ENCODE measurements at places on chromosomes 12 and 14.

DNA sequence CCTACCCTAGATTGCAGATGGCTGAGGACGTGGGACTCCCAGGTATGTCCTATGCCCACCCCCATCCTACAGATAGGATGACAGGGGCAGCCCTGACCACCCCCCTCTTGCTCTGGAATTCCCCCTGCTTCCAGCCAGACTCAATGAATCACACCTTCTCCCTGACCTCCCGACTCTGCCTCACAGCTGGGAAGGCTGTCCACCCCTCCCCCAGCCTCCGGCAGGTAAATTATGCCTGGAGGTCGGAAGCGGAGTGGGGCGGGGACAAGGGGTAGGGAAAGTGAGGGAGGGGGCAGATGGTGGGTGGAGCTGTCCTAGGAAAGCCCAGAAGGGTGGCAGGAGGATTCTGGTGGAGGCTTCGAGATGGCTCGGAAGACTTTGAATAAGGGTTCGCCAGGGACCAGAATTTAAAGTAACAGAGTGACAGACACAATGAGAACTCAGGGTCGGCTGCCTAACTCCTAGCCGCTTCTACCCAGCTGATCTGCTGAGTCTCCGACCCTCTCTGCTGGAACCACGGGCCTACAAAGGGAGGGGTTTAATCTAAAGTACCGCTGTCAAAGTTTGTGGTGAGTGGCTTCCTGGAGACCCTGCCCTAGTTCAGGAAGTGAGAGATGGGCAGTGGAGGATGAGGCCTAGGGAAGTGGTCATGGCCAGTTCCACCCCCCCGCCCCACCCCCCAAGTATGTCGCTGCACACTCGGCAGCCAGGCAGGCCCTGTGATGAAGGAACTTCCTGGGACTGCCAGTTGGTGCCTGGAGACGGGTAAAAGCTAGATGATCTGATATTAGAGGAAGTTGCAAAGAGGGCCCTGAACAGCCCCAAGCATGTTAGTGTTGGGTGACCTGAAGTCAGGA, 4.2 kb downstream of the PLEKHG3 start:
- no peak for DNase-seq
- H3K27ac ChIP-seq: peak overlapping the region; percentile 18
- peaks cover 43% of the 10 kb centered on the region for H3K4me1 ChIP-seq
- H3K27me3 ChIP-seq: no peaks in the 10 kb centered on the region
- peak overlapping the region; percentile 27 for H3K4me3 ChIP-seq

DNA sequence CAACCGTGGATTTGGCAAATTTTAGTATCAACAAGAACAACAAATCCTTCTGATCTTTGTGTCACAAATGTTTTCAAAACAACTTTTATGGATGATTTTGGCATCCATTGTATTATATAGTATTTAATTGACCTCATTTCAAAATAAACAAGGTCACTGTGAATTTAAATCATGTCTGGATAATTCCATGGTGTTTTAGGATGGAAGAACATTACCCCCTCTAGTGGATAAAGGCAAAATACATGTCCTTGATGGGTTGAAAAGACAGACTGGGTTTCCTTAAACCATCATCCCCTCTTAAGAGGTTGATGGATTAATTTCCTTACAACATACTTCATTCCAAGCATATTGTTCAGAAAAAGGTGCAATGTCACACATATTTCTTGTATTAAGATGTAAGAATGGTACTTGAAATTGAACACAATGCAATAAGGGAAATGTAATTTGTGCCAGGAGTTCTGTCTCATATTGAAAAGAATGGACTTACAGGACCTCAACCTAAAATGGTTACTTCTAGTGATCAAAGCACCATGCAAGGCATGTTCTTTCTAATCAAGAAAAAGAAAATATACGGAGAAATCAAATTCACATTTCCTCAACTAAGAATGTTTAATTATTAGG, 352.0 kb downstream of the BCAT1 start:
- no peaks in the 10 kb centered on the region for H3K36me3 ChIP-seq
- no peaks in the 10 kb centered on the region for H3K27me3 ChIP-seq
- no peaks in the 10 kb centered on the region for H3K4me1 ChIP-seq
- DNase-seq: no peak
- H3K4me3 ChIP-seq: no peak overlapping the region
- H3K27ac ChIP-seq: no peak overlapping the region

- no peak for DNase-seq
- H3K4me1 ChIP-seq: no peaks in the 10 kb centered on the region
- H3K27ac ChIP-seq: no peak overlapping the region
- H3K4me3 ChIP-seq: no peak overlapping the region
Measured at GRCh38 chr14:50173891-50174290, 57.5 kb downstream of the SOS2 start.

DNA sequence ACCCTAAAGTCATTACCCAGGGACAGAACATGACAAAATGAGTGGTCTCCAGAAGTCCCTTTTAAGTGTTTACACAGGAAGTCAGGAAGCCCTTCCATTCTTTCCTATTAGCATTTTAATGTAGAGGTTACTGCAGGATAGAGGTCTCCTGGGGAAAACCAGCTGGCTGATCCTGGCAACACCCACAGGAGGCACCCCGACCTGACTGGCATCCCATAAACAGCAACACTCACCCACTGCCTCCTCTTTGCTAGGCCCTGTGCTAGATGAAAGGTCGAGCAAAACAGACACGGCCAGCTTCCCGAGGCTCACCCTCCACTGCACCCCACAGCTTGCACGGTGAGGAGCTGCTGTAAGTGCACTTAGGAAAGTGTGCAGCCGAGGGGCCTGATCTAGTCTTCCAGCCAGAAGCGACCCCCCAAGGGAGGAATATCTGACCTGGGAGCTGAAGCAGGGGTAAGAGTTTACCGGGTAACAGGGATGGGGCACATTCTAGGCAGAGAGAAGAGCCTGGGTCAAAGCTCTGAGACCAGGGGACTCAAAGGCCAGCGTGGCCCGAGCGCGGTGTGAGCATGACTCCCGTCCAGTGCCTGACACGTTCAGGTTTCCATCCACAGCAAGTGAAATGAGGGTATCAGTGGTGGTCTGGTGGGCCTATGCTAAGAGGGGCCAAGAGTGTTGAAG, 9.0 kb downstream of the DAZAP2 start:
- DNase-seq: no peak
- no peaks in the 10 kb centered on the region for H3K27me3 ChIP-seq
- peaks cover 6% of the 10 kb centered on the region for H3K4me1 ChIP-seq
- H3K4me3 ChIP-seq: no peak overlapping the region
- H3K27ac ChIP-seq: no peak overlapping the region

DNA sequence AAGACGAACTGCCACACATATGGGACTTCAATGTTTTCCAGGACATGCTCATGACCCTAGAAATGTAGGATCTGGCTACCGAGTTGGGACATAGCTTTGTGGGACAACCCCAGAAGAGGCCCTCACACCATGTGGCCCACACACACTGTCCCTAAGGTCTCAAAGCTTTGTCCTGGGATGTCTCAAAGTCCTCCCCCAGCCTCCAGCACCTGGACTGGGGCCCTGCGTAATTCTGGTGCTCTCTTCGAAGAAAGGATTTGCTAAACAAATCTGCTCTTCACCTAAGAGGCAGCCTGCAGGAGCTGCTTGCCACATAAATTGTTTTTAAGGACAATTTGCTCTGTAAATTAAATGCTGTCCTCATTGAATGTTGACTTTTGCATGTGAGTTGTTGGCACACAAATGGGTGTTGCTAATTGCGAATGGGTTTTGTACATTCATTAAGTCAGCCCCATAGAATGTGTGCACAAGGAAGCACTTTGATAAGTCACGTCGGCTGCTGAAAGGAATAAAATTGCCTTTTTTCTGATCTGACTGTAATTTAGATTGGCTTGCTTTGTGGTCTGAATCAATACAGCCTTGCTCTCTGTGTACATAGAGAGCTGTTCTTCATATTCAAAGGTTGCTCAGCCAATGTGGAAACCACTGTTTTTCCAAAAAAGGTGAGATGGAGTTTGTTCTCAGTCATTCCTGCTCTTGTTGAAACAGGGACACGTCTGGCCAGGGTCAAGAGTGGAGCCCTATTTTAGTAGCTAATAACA, 161.6 kb upstream of the PWP1 start:
- H3K36me3 ChIP-seq: no peaks in the 10 kb centered on the region
- no peak overlapping the region for H3K27ac ChIP-seq
- H3K4me3 ChIP-seq: no peak overlapping the region
- no peaks in the 10 kb centered on the region for H3K4me1 ChIP-seq
- H3K27me3 ChIP-seq: no peaks in the 10 kb centered on the region

DNA sequence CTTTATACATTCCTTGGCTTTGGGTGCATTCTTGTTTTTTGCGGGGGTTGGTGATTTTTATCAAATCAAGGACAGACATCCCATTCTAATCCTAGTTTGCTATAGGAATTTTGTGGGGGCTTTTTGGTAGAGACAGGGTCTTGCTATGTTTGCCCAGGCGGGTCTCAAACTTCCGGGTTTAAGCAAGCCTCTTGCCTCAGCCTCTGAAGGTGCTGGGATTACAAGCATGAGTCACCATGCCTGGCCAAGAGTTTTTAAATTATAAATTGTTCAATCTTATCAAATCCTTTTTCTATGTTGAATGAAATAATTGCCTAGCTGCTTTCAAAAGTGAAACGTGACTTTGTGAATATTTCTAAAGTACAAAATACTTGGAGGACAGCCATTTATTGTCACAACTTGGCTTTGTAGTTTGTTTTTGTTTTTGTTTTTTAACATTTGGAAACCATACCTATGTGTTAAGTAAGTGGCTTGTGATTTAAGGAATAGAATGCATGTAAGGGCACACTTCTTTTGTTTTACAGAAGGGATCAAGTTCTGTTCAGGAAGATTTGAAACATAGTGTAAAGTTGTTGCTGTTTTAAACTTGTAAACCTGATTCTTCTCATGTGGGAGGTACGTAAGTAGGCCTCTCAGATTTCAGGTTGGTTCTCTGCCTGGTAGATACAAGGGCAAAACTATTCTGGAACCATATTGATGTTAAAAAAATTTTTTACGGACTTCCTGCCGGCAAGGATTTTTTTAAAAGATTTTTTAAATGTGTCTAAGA, 13.4 kb downstream of the MARK3 start:
- H3K4me1 ChIP-seq: peaks cover 40% of the 10 kb centered on the region
- H3K4me3 ChIP-seq: no peak overlapping the region
- peak overlapping the region; percentile 32 for H3K27ac ChIP-seq
- no peak for DNase-seq

GRCh38 chr14:63045612-63046320, 508 bp upstream of the KCNH5 start:
- no peak overlapping the region for H3K4me3 ChIP-seq
- no peaks in the 10 kb centered on the region for H3K36me3 ChIP-seq
- H3K4me1 ChIP-seq: no peaks in the 10 kb centered on the region
- DNase-seq: no peak

GRCh38 chr12:93098077-93098476, 169.0 kb upstream of the EEA1 start:
- no peaks in the 10 kb centered on the region for H3K36me3 ChIP-seq
- no peak overlapping the region for H3K4me3 ChIP-seq
- H3K27me3 ChIP-seq: no peaks in the 10 kb centered on the region
- H3K27ac ChIP-seq: no peak overlapping the region
- DNase-seq: peak; percentile 63

DNA sequence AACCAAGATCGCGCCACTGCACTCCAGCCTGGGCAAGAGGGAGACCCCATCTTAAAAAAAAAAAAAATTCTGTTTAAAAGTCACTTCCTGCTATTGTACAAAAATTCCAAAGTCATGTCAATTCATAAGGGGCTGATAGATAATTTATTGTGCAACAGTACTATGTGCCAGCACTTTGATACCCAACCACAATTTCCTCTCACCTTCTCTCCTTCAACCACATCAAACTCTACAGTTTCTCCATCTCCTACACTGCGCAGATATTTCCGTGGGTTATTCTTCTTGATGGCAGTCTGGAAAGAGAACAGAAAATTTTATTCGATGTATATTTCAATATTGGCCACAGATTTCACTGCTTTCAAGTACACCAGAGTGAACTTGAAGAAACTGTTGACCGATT, 7.6 kb downstream of the YBX3 start:
- no peak overlapping the region for H3K27ac ChIP-seq
- peaks cover 58% of the 10 kb centered on the region for H3K36me3 ChIP-seq
- H3K27me3 ChIP-seq: no peaks in the 10 kb centered on the region
- H3K4me1 ChIP-seq: peaks cover 45% of the 10 kb centered on the region
- no peak for DNase-seq

- no peak overlapping the region for H3K4me3 ChIP-seq
- DNase-seq: no peak
- H3K36me3 ChIP-seq: no peaks in the 10 kb centered on the region
Measured at GRCh38 chr12:56948457-56948777, 9.0 kb downstream of the RDH16 start.

DNA sequence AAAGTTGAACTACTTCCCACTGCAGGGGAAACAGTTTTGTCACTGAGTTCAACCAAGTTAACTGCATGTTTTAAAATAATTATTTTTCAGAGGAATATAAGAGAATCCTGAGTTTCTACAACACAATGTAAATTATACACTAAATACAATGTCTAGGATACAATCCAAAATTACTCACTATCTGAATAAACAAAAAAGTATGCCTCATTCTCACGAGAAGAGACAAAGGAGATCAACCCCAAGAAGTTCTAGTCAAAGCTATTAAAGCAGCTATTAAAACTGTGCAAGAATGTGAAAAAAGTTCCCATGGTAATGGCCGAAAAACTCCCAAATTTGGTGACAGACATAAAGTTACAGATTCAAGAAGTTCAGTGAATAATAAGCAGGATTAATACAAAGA, 8.8 kb upstream of the KCNK13 start:
- DNase-seq: no peak
- H3K4me1 ChIP-seq: no peaks in the 10 kb centered on the region
- no peak overlapping the region for H3K4me3 ChIP-seq
- H3K27me3 ChIP-seq: 0 out of 2 replicates have a peak, but pooled peaks cover 6% of the 10 kb centered on the region
- no peak overlapping the region for H3K27ac ChIP-seq

DNA sequence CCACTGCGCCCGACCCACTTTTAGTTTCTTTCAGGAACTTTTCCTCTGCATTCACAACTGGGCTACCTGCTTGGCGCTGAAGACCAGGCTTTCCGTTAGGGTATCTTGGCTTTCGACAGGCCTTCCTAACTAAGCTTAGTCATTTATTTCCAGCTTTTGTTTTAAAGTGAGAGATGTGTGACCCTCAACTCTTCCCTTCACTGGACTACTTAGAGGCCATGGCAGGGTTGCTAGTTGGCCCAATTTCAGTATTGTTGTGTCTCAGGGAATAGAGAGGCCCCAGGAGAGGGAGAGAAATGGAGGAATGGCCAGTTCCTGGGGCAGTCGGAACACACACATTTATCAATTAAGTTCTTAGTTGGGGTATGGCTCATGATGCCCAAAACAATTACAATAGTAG, 10.4 kb downstream of the MTA1 start:
- H3K27me3 ChIP-seq: no peaks in the 10 kb centered on the region
- no peak for DNase-seq
- H3K36me3 ChIP-seq: peaks cover 7% of the 10 kb centered on the region
- no peak overlapping the region for H3K4me3 ChIP-seq
- peaks cover 38% of the 10 kb centered on the region for H3K4me1 ChIP-seq
